Mesendoderm (in vitro differentiated cells): ENCODE measurements at places on chromosomes 6 and 20.

- H3K36me3 ChIP-seq: no peaks in the 10 kb centered on the region
- peaks cover 16% of the 10 kb centered on the region for H3K4me1 ChIP-seq
- H3K27me3 ChIP-seq: no peaks in the 10 kb centered on the region
- H3K27ac ChIP-seq: peak overlapping the region; percentile 82
- no peak for DNase-seq
- H3K4me3 ChIP-seq: no peak overlapping the region
Observed at GRCh38 chr6:38261626-38262025, 378.1 kb downstream of the BTBD9 start.

- peak; percentile 65 for DNase-seq
- H3K27me3 ChIP-seq: no peaks in the 10 kb centered on the region
- no peak overlapping the region for H3K4me3 ChIP-seq
- no peaks in the 10 kb centered on the region for H3K4me1 ChIP-seq
Observed at GRCh38 chr20:9617940-9618339, 103.5 kb downstream of the LAMP5 start.

GRCh38 chr6:101722471-101722870, 329.0 kb downstream of the GRIK2 start:
- H3K4me1 ChIP-seq: no peaks in the 10 kb centered on the region
- H3K4me3 ChIP-seq: no peak overlapping the region
- no peak overlapping the region for H3K27ac ChIP-seq
- no peak for DNase-seq

GRCh38 chr6:109187399-109188114, 92.2 kb downstream of the CEP57L1 start:
- DNase-seq: peak; percentile 56
- H3K27ac ChIP-seq: no peak overlapping the region
- H3K36me3 ChIP-seq: no peaks in the 10 kb centered on the region
- no peak overlapping the region for H3K4me3 ChIP-seq
- peaks cover 9% of the 10 kb centered on the region for H3K4me1 ChIP-seq

DNA sequence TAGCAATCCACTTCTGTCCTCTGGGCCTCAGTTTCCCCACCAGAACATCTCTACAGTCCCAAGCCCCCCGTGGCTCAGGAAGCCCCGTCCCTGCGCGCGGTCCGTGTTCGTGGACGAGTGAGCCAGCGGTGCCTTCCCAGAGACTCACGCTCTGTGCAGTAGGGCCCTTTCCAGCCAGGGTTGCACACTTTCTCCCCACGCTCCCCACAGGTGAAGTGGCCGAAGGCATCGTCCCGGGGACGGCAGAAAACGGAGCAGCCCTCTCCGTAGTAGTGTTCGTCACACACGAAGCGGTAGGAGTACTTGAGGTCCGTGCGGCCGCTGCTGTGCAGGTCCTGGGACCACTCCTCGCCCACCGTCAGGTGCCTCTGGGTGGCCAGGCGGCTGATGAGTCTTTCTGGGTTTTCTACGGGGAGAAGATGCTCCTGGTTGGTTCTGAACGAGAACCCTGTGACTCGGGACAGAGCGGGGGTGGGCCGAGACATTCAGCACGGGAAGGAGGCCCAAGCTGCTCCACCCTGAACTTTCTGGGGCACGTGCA, 2.7 kb downstream of the DLL1 start:
- no peak overlapping the region for H3K4me3 ChIP-seq
- no peak for DNase-seq
- H3K27ac ChIP-seq: no peak overlapping the region

DNA sequence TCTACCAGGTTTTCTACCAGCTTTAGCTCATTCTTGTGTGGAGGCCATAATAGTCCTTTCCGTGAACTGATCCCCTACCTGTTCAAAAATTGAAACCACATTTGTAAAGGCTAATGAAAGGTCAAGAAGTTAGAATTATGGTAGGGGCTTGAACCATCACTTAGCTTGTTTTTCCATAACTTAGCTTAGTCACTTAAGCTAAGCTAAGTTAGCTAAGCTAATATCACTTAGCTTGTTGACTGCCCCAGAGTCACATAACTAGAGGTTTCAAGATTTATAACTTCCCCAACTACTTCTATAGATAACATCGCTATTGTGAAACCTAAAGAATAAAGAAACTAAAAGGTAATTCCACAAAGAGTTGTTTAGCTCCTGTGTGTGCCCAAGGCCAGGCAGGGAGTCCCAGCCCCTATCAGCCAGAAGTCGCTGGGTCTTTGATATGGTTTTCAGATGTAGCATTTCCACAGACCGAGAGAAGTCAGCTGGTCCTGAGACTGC, 131.8 kb downstream of the VEGFA start:
- no peak overlapping the region for H3K27ac ChIP-seq
- no peaks in the 10 kb centered on the region for H3K36me3 ChIP-seq
- H3K4me3 ChIP-seq: no peak overlapping the region
- H3K27me3 ChIP-seq: no peaks in the 10 kb centered on the region
- no peaks in the 10 kb centered on the region for H3K4me1 ChIP-seq

DNA sequence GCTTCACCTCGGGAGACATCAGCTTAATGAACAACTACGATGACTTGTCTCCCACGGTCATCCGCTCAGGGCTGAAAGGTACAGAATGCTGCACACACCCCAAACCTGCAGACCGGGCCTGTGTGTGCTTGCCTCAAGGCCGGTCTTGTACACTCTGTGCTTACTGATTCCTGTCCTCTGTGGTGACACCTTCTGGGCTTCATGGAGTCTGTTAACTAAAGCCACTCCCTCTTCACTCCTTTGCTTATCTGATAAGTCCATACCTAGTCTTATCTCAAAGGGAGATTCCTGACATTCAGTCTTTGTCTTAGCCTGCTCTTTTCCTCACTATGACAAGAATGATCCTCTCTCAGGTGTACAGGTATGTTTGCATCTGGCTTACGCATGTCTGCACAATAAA, 107.7 kb upstream of the TMEM181 start:
- peak; percentile 76 for DNase-seq
- no peak overlapping the region for H3K4me3 ChIP-seq
- peaks cover 6% of the 10 kb centered on the region for H3K36me3 ChIP-seq

- H3K36me3 ChIP-seq: no peaks in the 10 kb centered on the region
- H3K27ac ChIP-seq: no peak overlapping the region
- no peak for DNase-seq
- H3K4me1 ChIP-seq: peaks cover 3% of the 10 kb centered on the region
- H3K4me3 ChIP-seq: no peak overlapping the region
Observed at GRCh38 chr6:16420337-16420714, 181.9 kb downstream of the GMPR start.

GRCh38 chr20:32083469-32083868, 26.0 kb upstream of the TM9SF4 start:
- H3K27ac ChIP-seq: no peak overlapping the region
- no peak overlapping the region for H3K4me3 ChIP-seq
- H3K36me3 ChIP-seq: no peaks in the 10 kb centered on the region
- H3K4me1 ChIP-seq: no peaks in the 10 kb centered on the region

DNA sequence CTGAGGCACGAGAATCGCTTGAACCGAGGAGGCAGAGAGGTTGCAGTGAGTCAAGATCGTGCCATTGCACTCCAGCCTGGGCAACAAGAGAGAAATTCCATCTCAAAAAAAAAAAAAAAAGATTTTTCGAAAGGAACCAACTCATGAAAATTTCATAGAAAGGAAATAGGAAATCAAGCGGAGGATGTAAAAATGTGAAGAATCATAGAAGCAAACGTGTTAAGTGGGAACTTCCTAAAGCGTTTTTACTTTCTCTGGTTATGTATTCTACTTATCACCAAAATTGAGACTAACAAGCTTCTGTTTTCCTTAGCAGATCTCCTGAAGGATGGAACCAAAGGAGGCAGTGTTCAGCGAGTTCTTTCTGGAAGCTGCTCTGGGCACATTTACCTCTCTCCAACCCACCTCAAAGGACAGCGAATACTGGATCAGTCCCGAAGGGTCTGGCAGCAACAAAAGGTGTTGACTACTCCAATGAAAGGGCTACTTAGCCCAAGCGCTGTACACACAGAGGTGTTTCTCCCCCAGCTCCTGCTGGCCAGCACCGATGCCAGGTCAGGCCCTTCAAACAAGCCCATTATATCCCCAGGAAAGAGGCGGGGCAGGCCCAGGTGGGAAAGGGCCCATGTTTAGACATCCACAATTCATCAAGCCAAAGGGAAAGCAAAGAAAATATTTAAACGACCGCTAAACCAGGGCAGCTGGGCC, 327.5 kb upstream of the JARID2 start:
- H3K4me3 ChIP-seq: no peak overlapping the region
- no peak overlapping the region for H3K27ac ChIP-seq

DNA sequence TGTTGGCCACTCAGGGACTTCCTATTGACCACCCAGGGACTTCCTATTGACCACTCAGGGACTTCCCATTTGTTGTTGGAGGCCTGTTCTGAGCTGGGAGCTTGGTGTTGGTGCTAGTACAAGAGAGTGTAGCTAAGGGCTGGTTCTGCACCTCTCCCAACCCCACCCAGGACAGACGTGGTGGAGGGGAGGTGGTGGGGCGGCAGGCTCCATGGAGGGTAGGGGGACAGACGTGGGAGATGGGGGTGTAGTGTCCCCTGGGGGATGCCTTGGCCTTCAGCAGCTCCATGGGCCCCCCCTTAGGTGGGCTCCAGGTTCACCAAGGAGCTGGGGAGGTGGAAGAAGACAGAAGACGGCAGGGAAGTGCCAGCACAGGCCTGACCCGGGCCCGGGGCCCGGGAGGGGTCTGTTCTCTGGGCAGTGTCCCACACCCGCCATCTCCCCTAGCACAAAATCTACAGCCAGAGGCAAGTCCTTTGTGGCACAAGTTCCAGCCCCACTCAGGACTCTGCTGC, 33.9 kb downstream of the CHRNA4 start:
- DNase-seq: no peak
- no peak overlapping the region for H3K27ac ChIP-seq
- H3K4me1 ChIP-seq: no peaks in the 10 kb centered on the region
- H3K27me3 ChIP-seq: no peaks in the 10 kb centered on the region
- H3K36me3 ChIP-seq: no peaks in the 10 kb centered on the region
- no peak overlapping the region for H3K4me3 ChIP-seq

DNA sequence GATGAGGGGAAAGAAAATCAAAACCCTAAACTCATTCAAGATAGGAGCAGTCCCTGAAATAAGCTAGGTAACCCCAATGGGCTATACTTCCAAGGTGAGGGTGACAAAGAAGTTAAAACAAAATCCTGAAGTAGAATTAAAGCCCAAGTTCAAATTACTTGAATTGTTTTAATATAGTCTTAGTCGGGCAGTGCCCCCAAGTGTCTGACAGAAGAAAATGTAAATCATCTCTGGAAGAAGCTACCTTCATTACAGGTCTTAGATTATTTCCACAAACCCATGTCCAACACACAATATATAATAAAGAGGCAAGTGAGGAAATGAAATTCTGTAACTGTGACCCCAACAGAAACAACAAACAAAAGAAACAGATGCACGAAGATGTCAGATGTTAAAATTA, 36.8 kb upstream of the L3MBTL3 start:
- DNase-seq: no peak
- H3K4me1 ChIP-seq: no peaks in the 10 kb centered on the region
- H3K36me3 ChIP-seq: no peaks in the 10 kb centered on the region
- H3K27me3 ChIP-seq: no peaks in the 10 kb centered on the region
- H3K27ac ChIP-seq: no peak overlapping the region

- H3K36me3 ChIP-seq: no peaks in the 10 kb centered on the region
- peak within 1 kb of the TSS; percentile 29 for H3K4me3 ChIP-seq
- peaks cover 2% of the 10 kb centered on the region for H3K4me1 ChIP-seq
- no peaks in the 10 kb centered on the region for H3K27me3 ChIP-seq
- no peak within 1 kb of the TSS for H3K27ac ChIP-seq
Observed at GRCh38 chr6:18122128-18123093, at the start of gene NHLRC1. TSS of gene NHLRC1 (minus strand) at chr6:18122677. CDS start at chr6:18122606, 71 bp downstream.

DNA sequence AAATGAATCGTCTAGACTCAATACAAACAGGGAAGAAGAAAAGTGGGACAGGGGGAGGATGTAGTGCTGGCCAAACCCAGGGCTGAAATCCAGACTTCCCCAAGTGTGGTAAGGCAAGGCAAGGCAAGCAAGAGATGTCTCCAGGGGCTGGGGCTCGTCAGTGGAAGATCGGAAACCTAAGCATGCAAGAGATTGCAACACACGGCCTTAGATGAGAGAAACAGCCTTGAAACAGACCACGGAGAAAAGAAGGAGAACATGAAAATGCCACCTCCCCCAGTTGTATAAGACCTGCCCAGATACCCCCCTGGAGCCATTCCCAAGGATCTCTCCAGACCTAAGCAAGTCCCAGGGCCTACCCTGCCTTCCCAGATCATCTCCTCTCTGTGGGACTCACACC, 20.0 kb downstream of the VEGFA start:
- H3K27me3 ChIP-seq: no peaks in the 10 kb centered on the region
- peaks cover 1% of the 10 kb centered on the region for H3K36me3 ChIP-seq
- H3K27ac ChIP-seq: no peak overlapping the region
- no peaks in the 10 kb centered on the region for H3K4me1 ChIP-seq
- no peak overlapping the region for H3K4me3 ChIP-seq
- no peak for DNase-seq

DNA sequence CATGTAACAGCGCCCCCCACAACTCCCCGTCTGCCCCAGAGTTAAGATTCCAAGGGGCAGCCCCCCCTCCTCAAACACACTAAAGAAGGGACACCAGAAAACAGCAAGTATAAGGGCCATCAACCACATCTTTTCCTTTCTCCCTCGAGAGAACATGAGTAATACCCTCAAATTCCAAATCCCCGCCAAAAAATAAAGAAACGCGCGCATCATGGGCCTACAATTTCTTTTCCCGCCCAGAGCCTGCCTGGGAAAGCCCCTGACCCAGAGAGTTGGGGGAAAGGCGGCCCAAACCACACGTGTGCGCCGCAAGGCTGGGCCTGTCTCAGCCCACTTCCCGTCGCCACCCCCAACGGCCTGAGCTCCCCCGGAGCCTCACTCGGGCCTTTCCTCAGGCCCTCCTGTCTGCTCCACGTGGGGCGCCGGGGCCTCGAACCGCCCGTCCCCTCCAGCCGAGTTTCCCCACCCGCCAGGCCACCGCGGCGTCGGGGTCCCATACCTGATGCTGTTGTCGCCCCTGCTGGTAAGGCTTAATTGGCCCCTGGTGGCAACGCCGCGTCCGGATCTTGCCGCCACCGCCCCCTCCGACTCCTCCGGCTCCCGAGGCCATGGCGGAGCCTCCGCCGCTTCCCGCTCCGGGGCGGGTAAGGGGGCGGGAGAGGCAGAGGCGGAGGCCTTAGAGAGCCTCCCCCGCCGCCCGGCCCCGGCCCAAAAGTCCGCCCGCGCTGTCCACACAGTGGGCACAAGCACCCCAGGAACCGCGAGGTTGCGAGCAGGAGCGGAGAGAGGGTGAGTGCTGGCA, 746 bp downstream of the NUP153 start:
- no peaks in the 10 kb centered on the region for H3K36me3 ChIP-seq
- no peaks in the 10 kb centered on the region for H3K27me3 ChIP-seq
- peaks cover 2% of the 10 kb centered on the region for H3K4me1 ChIP-seq
- H3K4me3 ChIP-seq: peak overlapping the region; percentile 81
- DNase-seq: peak; percentile 81

GRCh38 chr6:56416247-56416646, 168.9 kb upstream of the COL21A1 start:
- DNase-seq: no peak
- H3K27me3 ChIP-seq: no peaks in the 10 kb centered on the region
- no peak overlapping the region for H3K27ac ChIP-seq
- H3K4me1 ChIP-seq: no peaks in the 10 kb centered on the region
- no peak overlapping the region for H3K4me3 ChIP-seq
- H3K36me3 ChIP-seq: no peaks in the 10 kb centered on the region
